Cardiac muscle cell (in vitro differentiated cells and primary cell): ENCODE measurements at places on chromosomes 3 and 15. TPM values are rescaled to one million over a fixed set of nuclear protein-coding genes. Genes with fewer than 3 reads are reported as not detected.

GRCh38 chr15:48851956-48852355, 26.0 kb upstream of the EID1 start:
- H3K4me3 ChIP-seq: no peak overlapping the region
- DNase-seq: no peak
- no peaks in the 10 kb centered on the region for H3K27me3 ChIP-seq
- H3K27ac ChIP-seq: no peak overlapping the region
- H3K36me3 ChIP-seq: no peaks in the 10 kb centered on the region

DNA sequence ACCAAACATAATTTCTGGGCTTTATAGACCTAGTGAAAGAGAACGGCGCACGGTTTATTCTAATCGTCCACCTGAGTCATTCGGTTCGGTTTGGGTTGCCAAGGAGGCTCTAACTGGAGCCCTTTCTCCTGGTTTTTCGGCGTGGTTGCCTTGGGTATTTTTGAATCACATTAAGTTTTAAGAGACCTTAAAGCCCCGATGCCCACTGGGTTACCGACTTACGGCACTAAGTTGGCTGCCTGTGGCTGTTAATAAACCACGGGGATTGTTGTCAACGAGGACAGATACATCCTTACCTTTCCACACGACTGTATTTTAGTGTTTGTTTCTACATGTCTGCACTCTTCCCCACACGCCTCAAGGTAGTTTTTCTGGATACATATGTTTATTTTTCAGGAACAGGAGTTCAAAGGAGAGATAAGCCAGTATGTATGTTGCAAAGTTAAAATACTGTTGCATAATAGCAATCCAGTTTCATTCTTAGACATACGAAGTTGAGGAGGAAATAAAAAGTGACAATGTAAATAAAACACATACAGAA, 1.2 kb upstream of the ANP32A start:
- peaks cover 11% of the 10 kb centered on the region for H3K4me1 ChIP-seq
- no peaks in the 10 kb centered on the region for H3K27me3 ChIP-seq
- no peaks in the 10 kb centered on the region for H3K36me3 ChIP-seq

DNA sequence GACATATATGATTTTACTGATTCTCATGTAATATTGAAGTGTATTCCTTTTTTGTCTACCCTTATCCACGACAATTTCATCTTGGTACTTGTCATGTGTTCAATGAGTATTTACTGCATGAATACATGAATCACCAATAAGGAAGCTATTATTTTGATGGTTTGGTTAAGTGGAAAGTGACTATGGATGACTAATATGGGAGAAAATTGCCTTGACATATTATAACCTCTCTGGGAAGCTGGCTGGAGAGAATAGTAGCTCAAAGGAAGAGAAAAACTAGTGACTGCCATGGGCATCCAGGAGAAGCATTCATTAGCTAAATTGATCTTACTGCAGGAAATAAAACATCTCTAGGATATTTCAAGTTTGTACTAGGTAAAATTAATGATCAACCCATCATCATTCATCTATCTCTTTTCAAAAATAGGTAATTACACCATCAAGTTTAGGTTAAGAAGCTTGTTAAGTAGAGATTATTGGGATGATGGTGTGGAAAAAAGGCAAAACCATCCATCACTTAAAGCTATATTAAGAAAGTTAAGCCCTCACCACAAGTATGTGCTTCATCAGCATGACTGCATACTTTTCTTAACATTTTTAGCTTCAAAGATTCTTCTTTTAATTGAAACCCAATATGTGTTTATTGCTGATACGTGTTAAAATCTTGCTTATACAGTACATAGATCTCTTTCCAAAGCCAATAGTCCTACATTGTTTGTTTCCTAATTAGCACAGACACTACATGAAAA, 455.2 kb upstream of the ARPP21 start:
- no peak overlapping the region for H3K4me3 ChIP-seq
- DNase-seq: no peak

GRCh38 chr15:68849497-68849896, 28.8 kb upstream of the ANP32A start:
- peaks cover 6% of the 10 kb centered on the region for H3K4me1 ChIP-seq
- H3K36me3 ChIP-seq: no peaks in the 10 kb centered on the region
- H3K27ac ChIP-seq: peak overlapping the region; percentile 46
- peak; percentile 25 for DNase-seq

- DNase-seq: peak; percentile 42
- H3K36me3 ChIP-seq: no peaks in the 10 kb centered on the region
- H3K4me1 ChIP-seq: peaks cover 11% of the 10 kb centered on the region
- peak overlapping the region; percentile 68 for H3K4me3 ChIP-seq
- H3K27me3 ChIP-seq: no peaks in the 10 kb centered on the region
Observed at GRCh38 chr15:84715441-84716035, 401 bp downstream of the SEC11A start.

DNA sequence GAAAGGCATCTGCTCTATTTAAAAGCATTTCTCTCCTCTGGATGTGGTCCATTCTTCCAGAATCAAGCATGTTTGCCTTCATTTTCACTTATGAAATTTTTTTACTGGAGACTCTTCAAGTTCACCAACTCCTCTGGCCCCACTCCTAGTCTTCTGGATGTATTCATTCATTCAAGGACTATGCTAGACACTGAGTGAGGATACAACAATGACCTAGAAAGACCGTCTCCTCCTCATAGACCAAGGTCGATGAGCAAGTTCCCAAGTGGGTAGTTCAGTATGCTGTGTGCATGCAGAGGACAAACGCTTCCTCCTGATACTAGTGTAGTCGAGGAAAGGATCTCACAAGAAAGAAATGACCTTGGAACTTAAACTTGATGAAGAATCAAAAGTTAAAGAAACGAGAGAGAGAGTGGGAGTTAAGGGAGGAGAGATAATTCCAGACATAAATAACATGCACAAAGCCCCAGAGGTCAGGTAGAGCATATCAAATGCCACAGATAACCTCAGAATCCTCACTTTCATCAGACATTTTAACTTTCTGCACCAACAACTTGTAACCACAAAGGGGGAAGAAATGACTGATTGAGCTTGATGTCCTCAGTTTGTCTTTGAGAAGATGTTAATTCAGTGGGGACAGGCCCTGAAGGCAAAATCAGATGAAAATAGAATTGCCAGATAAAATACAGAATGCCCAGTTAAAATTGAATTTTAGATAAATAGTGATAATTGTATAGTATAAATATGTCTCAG, 149.4 kb downstream of the IMPG2 start:
- H3K36me3 ChIP-seq: no peaks in the 10 kb centered on the region
- no peak overlapping the region for H3K27ac ChIP-seq
- H3K27me3 ChIP-seq: no peaks in the 10 kb centered on the region

DNA sequence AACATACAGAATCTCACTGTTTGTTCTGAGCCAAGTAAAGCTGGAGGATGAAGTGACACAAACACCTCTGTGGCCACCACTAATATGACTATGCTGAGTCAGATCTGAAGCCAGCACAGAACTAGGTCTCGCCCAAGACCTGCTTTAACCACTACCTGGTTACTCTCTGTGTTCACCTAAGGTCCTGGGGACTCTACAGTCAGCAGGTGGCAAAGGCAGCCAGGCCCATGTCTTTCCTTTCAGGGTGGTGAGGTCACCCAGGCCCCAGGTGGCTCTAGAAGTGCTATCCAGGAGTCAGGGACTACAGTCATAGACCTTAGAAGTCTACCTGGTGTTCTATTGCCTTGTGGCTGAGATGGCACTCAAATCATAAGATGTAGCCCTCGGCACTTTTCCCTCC, 287.9 kb upstream of the ARRDC4 start:
- no peaks in the 10 kb centered on the region for H3K4me1 ChIP-seq
- no peaks in the 10 kb centered on the region for H3K36me3 ChIP-seq
- no peak overlapping the region for H3K27ac ChIP-seq
- H3K27me3 ChIP-seq: no peaks in the 10 kb centered on the region
- H3K4me3 ChIP-seq: no peak overlapping the region

GRCh38 chr15:45199136-45199810, 11.5 kb upstream of the SHF start:
- peak; percentile 37 for DNase-seq
- H3K4me1 ChIP-seq: no peaks in the 10 kb centered on the region
- H3K36me3 ChIP-seq: no peaks in the 10 kb centered on the region

DNA sequence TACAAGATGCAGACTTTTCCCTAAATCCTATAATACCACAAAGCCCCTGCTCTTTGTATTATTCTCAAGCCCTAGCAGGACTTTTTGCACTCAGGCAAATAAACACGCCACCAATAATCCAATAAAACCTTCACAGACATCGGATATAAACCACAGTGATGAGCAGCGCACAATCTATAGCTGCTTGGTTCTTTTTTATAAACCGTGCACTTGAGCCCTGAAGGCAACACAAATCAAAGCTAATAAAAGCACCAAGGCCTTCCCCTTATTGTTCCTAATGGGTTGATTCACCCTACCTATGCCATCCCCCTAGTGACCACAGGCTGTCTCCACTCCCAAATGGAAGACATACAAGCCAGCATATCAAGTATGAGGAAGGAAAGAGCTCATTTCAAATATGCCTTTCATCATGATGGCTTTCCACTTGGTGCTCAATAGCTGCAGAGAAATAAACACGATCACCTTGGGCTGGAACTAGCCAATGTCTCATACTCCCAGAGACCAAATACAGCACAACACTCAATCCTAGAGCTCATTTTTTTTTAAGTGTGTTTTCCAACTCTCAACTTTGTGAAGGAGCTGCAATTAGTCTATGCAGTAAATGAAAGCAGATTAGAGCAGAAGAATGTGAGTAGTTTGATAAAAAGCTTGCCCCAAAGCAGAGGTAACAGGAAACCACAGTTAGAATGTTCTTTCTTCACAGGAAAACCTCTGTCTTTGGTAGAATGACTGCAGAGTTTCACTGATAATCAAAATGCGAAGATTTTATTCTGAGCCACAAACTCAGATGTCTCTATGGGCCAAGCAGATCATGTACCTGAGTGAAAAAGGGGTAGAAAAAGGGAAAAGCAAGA, 573.9 kb downstream of the AGBL1 start:
- no peaks in the 10 kb centered on the region for H3K4me1 ChIP-seq
- no peak overlapping the region for H3K27ac ChIP-seq
- DNase-seq: no peak
- no peaks in the 10 kb centered on the region for H3K36me3 ChIP-seq

- no peaks in the 10 kb centered on the region for H3K36me3 ChIP-seq
- H3K27me3 ChIP-seq: no peaks in the 10 kb centered on the region
- no peak overlapping the region for H3K4me3 ChIP-seq
- H3K27ac ChIP-seq: no peak overlapping the region
- peak; percentile 14 for DNase-seq
Observed at GRCh38 chr3:21062831-21063294, 688.1 kb downstream of the ZNF385D start.

- H3K27ac ChIP-seq: no peak overlapping the region
- DNase-seq: no peak
- no peak overlapping the region for H3K4me3 ChIP-seq
- H3K27me3 ChIP-seq: no peaks in the 10 kb centered on the region
- H3K36me3 ChIP-seq: no peaks in the 10 kb centered on the region
Observed at GRCh38 chr15:80606511-80607071, 88.5 kb upstream of the ABHD17C start.

DNA sequence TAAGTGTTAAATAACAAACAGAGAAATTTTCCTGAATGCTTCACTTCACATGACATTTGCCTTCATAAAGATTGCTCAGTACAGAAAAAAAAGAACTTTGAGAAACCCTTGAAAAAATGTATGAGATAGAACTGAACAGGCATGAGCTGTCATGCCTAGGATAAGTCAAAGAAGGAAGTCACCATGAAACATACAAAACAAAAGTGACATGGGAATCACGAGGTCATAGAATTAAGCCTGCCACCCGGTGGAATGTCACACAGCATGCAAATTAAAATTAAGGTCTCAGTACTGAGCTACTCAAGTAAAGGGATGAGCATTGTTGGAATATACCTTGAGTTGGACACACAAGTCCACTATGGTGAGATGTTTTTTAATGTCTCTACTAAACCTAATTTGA, 652.5 kb upstream of the NECTIN3 start:
- no peaks in the 10 kb centered on the region for H3K4me1 ChIP-seq
- no peak overlapping the region for H3K4me3 ChIP-seq
- H3K36me3 ChIP-seq: no peaks in the 10 kb centered on the region
- no peaks in the 10 kb centered on the region for H3K27me3 ChIP-seq

DNA sequence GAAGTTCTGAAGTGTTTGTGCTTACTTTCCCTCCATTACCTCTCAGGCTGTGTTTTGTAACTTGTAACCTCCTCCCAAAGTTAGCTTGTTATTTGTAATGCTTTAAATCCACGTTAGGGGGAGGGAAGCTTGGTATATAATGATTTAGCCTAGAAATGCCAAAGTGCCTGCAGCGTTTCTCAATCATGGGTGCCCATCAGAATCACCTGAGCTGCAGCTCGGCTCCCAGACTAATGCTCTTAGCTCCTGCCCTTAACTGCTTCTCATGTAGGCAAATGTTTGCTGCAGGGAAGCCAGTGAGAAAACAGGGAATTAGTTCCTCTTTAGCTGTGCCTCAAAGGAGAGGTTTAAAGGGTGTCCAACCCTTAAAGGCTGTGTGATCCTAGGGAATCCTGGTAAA, 219.2 kb upstream of the NAALADL2 start:
- H3K4me1 ChIP-seq: no peaks in the 10 kb centered on the region
- no peak overlapping the region for H3K4me3 ChIP-seq
- H3K27me3 ChIP-seq: no peaks in the 10 kb centered on the region
- H3K27ac ChIP-seq: no peak overlapping the region
- DNase-seq: no peak

- H3K27me3 ChIP-seq: no peaks in the 10 kb centered on the region
- no peak for DNase-seq
- no peaks in the 10 kb centered on the region for H3K36me3 ChIP-seq
- no peak overlapping the region for H3K4me3 ChIP-seq
- no peaks in the 10 kb centered on the region for H3K4me1 ChIP-seq
Observed at GRCh38 chr3:162569314-162569713, 1072.7 kb downstream of the OTOL1 start.

GRCh38 chr3:141575879-141576743, 89.3 kb downstream of the RASA2 start:
- H3K27me3 ChIP-seq: no peaks in the 10 kb centered on the region
- H3K36me3 ChIP-seq: peaks cover 33% of the 10 kb centered on the region
- H3K4me1 ChIP-seq: no peaks in the 10 kb centered on the region
- no peak overlapping the region for H3K27ac ChIP-seq

DNA sequence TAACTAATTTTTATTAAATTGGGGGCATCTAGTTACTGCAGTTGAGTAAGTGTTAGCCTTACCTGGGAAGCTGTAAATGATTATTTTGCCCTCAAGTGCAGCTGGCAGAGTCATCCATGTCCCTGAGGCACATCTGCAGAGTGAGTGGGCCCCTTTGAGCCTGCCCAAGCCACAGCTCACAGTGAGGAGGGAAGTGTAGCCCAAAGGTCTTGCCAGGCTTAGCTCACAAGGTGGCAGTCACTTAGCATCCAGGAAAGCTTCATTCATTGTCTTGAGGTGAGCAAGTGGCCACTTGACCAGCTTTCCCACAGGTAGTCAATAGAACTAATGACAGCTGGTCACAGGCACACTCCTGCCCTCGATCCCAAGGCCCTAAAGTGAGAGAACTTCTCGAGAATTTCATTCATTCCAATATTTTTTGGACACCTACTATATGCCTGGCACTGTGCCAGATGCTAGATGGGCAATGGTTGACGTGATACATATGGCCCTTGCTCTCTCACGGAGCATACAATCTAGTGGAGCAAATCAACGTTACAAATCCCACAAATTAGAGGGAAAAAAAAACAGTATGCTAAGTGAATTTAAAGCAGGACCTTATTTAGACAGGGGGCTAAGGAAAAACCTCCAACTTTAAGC, 163.3 kb upstream of the IL12A start:
- H3K4me1 ChIP-seq: peaks cover 11% of the 10 kb centered on the region
- H3K4me3 ChIP-seq: no peak overlapping the region
- peak; percentile 27 for DNase-seq
- H3K27ac ChIP-seq: no peak overlapping the region
- H3K36me3 ChIP-seq: no peaks in the 10 kb centered on the region
- no peaks in the 10 kb centered on the region for H3K27me3 ChIP-seq

The NOP10 gene
- 110 and 143 TPM in 2 replicates for total RNA-seq

The CFAP91 gene
- total RNA-seq: 0.53 and 0.92 TPM in 2 replicates

The SERINC4 gene
- total RNA-seq: 0.21 and 0.71 TPM in 2 replicates

The TPRG1 gene
- total RNA-seq: 0.48 and 1.2 TPM in 2 replicates

The HRG gene
- not detected in 2 replicates for total RNA-seq

The CXCR6 gene
- total RNA-seq: not detected in 2 replicates

The ZNF80 gene
- not detected in 2 replicates for total RNA-seq

The CAPN3 gene
- total RNA-seq: 37.9 and 88.3 TPM in 2 replicates

The FBXO40 gene
- 7.3 and 18.0 TPM in 2 replicates for total RNA-seq
